ENCODE measurements at places on chromosomes 7 and 10.
A peak's percentile ranks its signal among the peaks of the same experiment; 100 is the strongest.

DNA sequence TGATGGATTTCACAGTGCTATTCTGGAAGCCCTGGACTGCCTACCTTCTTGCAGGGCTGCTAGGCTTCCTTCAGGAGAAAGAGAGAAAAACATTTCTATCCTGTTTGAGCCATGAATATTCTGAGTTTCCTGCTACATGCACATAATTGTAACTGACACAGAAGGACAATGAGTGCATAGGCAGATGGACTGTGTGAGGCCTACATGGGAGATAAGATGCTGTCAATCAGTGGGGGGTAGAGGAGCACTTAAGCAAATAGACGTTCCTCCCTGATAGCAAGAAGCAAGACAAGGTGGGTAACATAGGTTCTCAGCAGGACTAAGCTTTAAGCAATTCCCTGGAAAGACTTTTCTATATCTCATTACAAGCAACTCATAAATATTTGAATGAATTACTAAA lies 11.6 kb downstream of the ALDH18A1 start:
- no peak for DNase-seq

DNA sequence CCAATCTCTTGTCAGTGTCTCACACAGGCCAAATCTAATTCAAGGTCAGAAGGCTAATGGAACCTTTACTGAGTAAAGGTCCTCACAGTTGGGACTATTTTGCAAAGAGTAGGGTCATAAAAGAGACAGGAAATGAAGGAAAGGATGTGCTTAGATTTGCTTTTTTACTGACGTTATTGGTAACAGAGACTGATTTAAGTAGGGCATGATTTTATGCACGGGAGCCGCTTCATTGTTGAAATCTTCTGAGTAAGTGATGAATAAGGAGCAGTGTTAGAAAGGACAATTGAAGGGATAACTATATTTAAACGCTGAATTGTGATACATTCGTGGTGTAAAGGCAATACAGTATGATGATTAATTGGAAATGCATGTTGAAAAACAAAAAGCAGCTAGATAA lies 261.5 kb downstream of the MALRD1 start:
- no peak for DNase-seq

- DNase-seq: no peak
Measured at GRCh38 chr10:37952043-37952755, 24.2 kb downstream of the ZNF25 start.

- no peak for DNase-seq
Measured at GRCh38 chr7:149605696-149606095, 108.1 kb upstream of the ZNF746 start.

DNA sequence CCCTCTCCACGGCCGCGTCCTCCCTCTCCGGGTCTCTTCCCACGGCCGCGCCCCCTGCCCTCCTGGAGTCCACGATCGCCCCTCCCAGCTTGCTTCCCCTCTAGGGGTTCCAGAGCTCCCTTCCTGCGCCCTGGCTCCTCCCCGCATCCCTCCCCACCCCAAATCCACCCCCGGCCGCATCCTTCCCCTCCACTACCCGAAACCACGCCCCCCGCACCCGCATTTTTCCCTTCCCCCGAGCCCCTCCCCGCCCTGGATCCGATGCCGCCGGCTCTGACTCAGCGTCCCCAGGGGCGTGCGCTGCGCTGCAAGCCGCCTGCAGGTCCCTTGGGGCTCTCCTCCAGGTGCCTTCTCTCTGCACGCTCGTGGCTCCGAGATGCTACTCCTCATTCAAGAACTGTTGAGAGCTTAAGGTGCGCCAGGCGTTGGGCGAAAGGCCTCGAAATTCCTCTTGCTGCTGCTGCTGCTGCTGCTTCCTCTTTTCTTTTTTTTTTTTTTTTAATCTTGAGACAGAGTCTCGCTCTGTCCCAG lies 372 bp upstream of the TMEM130 start:
- DNase-seq: peak; percentile 12

DNA sequence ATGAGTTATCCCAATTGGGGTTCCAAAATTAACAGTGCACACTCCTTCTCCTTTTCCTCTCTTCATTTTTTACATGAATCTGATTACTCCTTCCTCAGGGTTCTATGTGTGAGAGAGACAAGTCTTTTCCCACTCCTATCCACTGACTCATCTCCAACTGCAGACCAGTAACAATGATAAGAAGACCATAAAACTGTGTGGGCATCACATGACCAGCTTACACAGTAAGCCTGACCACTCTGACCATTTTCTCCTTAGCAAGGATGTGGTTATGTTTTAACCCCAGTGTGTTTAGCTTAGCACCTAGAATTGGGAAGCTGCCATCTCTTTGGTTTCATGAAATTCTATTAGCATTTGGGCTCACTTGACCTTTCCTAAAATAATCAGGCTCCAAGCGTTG lies 145.0 kb upstream of the CALCR start:
- no peak for DNase-seq

- no peak for DNase-seq
Measured at GRCh38 chr7:7793249-7793648, 74.8 kb upstream of the RPA3 start.

DNA sequence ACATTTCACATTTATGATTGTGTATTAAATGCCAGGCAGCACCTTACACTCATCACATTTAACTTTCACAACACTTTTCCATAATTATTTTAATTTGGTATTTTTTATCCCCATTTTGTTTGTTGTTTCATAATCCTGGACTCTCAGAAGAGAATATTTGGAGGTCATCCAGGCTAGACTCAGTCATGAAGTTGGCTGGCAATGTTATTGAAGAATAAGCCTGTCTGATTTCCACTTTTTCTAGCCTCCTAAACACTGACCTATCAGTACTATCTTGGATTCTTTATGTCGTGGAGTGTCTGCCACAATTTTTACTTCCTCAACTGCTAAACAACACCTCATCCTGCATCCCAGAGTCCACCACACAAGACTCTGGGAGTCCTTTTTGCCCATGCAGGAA lies 372.3 kb upstream of the NRP1 start:
- no peak for DNase-seq

DNA sequence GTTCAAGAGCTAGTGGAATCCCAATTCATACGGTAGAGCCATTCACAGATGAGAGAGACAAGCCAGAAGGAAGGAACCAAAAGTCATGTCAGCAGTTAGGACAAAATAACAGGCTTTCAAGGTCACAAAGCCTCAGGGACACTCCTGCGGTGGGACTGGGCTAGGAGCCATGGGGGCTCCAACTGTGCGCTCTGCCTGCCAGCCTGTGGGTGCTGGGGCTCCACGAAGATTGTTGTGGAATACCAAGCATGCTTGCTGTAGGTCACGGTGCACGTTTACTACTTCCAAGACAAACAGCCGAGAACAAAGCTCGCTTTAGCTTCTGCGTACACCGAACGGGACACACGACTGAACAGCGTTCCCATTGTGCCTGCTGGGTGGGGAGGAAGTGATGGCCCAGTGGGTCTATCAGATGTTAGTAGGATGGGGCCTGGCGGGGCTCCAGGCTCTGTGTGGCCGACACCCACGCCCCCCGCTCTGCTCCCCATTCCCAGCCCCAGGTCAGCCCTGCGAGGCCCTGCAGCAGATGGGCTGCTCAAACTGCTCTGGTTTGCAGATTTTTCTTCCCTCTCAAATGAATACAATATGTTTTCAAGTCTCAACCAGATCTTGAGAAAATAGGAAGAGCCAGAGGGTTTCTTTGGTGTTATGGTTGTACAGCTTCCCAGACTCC lies 158.9 kb downstream of the EGFR start:
- no peak for DNase-seq

DNA sequence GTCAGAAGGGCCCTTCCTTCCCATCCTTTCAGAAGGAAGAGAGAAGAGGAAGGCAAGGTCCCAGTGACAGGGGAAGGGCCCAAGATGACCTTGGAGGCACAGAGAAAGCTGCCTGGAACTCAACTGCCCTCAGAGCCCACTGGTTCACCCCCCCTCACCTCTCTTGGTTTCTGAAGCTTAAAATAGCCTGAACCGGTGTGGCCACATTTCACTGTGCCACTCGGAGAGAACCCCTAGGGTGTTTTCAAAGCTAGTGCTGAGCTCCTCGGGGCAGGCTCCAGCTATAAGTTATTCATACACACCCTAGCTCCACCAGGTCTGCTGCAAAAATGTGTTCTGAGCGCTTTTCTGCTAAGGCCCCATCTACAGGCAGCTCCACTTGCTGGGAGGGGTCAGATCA lies 60.9 kb upstream of the ADRB1 start:
- DNase-seq: no peak

- DNase-seq: no peak
Measured at GRCh38 chr7:149851449-149851848, 13.3 kb downstream of the ZNF862 start.

DNA sequence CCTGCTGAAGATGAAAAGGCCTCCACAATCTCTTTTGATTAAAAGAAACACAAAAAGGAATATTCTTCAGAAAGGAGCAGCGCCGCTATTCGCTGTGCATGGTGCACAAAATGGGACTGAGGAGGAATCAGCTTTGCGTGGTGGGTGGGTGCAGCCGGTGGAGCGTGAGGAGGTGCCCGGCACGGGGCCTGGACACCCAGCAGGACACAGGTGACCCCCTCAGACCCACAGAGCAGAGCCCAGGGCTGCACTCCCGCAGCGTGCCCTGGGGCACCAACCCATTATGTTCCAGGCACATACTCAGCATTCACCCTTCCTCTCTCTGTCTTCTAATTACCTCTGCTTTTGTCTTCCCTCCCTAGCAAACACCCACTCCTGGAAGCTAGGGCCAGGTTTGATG lies 238.0 kb upstream of the PPP2R2D start:
- DNase-seq: no peak

DNA sequence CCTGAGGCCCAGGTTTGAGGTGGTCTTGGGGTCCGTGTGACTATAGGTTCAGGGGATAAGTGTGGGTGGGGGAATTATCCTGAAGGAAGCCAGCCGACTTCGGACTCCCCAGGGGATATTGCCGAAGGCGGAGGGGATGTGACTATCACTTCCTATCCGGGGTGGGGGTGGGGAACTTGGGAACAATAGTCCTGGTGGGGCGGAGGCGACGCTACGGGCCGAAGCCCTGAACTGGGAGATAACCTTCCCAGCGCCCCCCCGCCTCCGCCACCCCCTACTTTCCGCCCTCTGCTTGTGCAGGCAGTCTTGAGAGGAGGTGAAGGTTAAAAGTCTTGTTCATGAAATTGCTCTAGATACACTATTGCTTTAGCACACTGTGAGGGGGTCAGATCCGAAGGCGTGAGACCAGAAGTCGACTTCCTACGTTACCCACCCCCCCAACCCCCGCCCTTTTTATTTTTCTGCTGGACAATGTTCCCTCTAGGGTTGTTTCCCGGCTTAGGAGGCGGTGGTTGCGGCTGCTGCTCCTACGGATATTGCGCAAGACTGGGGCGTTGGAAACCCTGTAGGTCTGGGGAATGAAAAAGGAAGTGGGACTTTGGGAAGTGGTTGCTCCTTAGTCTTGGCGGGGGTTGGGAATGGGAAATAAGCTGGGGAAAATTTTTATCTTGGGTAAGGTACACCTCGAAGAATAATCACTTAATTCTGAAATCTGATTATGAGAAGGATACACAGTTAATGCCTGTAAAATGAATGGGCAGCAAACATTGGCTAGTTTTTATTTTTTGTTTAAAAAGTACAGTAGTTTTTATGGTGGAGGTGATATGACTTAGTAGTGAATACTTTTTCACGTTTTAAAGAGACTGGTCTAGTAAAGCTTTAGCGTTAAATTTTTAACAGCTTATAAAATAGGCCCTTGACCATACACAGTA lies 1.5 kb downstream of the PTPN12 start:
- peak; percentile 83 for DNase-seq

GRCh38 chr10:116667484-116667883 lies 46.7 kb downstream of the PNLIPRP2 start:
- DNase-seq: no peak

- DNase-seq: no peak
Measured at GRCh38 chr10:30189238-30189580, 129.8 kb upstream of the JCAD start.

- no peak for DNase-seq
Measured at GRCh38 chr7:151007469-151007898, 16.7 kb downstream of the NOS3 start.

DNA sequence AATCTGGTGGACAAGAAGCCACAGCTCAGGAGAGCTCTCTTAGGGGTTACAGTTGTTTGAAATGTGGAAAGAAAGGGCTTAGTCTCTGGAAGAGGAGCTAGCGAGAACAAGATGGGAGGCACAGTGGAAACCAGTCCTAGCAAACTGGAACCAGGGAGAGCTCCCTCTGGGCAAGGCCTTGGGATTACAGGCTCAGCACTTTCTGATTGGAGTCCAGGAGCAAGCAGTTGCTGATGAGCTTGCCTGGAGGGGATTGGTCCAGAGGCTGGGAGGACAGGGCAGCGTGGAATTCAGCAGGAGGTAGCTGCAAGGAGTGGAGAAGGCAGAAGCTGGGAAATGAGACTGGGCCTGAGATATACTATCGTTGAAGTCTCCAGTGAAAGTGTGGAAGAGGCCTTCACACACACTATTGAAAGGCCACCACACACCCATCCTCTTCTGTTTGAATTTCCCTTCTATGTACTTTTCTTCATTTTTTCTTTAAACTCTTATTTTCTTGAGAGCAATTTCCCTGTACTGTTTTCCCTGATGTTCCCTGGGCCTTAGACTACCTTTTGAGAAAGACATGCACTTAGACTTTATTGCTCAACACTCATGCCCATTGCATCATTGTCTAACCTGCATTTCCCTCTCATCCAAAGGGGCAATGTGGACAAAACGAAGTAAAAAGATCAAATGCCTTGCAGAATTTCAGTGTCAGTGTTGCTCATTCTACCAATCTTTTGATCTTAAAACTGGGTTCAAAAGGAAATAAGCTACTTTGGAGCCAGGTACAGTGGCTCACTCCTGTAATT lies 57.8 kb upstream of the LANCL2 start:
- DNase-seq: no peak

- no peak for DNase-seq
Measured at GRCh38 chr7:32583791-32584190, 88.5 kb downstream of the AVL9 start.

DNA sequence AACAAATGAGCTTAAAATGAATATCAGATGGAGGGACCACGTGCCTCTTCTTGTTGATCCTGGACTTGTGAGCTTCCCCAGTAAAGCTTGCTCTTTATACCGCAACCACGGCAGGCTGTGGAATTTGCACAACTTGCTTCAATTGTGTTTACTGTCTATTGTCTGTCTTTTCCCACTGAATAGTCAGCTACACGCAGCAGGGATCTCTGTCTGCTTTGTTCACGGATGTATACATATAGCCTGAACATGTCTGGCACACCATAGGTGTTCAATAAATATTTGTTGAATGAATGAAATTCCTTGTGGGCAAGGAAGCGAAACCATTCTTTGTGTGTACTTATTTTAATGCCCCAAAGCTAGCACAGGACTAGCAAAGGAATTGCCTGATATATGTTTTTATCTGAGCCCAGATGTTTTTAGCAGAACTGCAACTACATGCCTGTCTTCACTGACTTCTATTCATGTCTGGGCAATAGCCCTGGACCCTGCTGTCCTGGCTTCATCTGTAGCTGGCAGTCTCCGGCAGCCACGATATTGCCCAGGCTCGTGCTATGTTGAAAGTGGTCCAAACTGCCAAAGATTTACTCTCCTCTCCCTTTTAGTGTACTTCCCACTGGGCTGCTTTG lies 29.9 kb upstream of the IFRD1 start:
- peak; percentile 12 for DNase-seq

GRCh38 chr10:60661637-60662036 lies 116.6 kb upstream of the CDK1 start:
- DNase-seq: no peak

- DNase-seq: no peak
Measured at GRCh38 chr7:44067064-44067951, 1.9 kb upstream of the PGAM2 start.

- no peak for DNase-seq
Measured at GRCh38 chr7:95213809-95214492, 110.4 kb downstream of the PON1 start.

- DNase-seq: no peak
Measured at GRCh38 chr10:43114743-43115611, 23.3 kb upstream of the CSGALNACT2 start.

GRCh38 chr10:68105820-68106219 lies 3.5 kb upstream of the MYPN start:
- no peak for DNase-seq
